Dorsolateral prefrontal cortex (tissue), 122 donors: ENCODE measurements at places on chromosomes 11 and 22.

DNA sequence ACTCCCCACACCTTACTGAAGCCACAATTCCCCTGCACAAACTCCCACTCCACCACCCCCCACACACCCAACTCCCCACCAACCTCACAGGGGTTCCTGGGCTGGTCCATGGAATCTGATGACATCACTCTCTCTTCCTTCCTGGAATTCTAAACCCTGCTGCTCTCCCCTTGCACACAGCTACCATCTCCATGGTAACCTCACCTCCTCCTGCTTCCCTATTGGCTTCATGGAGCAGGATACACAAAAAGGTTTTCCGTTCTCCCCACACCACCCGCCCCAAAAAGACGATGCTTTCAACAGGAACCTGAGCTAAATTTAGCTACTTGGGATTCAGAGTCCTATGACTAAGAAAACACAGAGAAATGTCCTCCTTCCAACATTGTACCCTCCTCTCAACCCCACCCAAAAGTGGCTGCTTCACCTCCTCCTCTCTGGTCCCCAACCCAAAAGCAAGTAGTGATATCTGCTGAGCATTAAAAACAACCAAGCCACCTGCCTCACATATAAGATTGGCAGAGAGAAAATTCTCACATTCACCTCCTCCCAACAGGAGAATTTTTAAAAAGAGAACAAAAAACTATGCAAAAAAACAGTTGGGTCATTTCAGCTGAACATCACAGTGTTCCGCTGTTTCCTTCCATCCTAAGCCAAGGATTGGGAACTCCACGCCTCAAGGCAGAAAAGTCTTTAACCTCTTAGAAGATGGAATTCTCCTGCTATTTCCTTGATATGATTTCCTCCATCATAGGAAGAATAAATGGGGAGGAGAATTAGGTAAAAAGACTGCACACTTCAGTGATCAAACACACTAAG is 66.9 kb downstream of the RBFOX2 start:
- peak; percentile 64 for DNase-seq

- DNase-seq = no peak
Observed at GRCh38 chr11:10584071-10584501, 15.6 kb upstream of the LYVE1 start.

- DNase-seq = no peak
Observed at GRCh38 chr11:121082670-121083069, 18.4 kb upstream of the TECTA start.

GRCh38 chr11:59822989-59823566 is 12.5 kb upstream of the MRPL16 start:
- DNase-seq = no peak

- DNase-seq = no peak
Observed at GRCh38 chr11:111512296-111513239, at the start of gene BTG4. BTG4 (minus strand) TSS chr11:111512386; CDS start chr11:111498776, 13,610 bp downstream.

- no peak for DNase-seq
Observed at GRCh38 chr11:28649922-28650321, 541.7 kb downstream of the METTL15 start.

GRCh38 chr11:26105762-26106423 is 226.0 kb upstream of the ANO3 start:
- no peak for DNase-seq

- DNase-seq = peak; percentile 94
Observed at GRCh38 chr11:1559111-1559951, 12.7 kb downstream of the DUSP8 start.
